ENCODE measurements at places on chromosomes 11 and 22. TPM values are rescaled to one million over a fixed set of nuclear protein-coding genes. Genes with fewer than 3 reads are reported as not detected.

The TALDO1 gene
- 295 TPM for total RNA-seq

The GAL gene
- total RNA-seq, result 2.0 TPM

GRCh38 chr22:24184057-24184798, 2.9 kb downstream of the SUSD2 start:
- no peak for DNase-seq

- no peak for DNase-seq
These were observed 2.8 kb downstream of the MYH9 start for GRCh38 chr22:36384766-36385481.

DNA sequence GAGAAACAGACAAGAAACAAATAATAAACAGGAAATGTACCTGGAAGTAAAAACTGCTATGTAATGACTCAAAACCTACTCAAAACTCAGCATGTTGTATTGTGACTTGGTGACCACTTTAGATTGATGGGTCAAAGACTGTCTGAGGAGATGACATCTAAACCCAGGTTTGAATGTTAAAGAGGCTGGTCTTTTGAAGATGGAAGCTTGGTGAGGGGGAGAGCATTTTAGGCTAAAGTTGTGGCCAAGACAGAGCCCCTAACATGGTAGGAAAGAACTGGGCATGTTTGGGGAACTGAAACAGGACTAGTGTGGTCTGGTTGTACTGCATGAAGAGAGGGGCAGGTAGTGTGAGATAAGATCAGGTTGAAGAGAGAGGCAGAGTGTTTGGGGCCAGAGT, 85.3 kb upstream of the MYO18B start:
- DNase-seq, result no peak

GRCh38 chr22:50602338-50602700, 1.7 kb downstream of the MAPK8IP2 start:
- no peak for DNase-seq

- DNase-seq, result no peak
These were observed 183.0 kb downstream of the MAML2 start for GRCh38 chr11:96159968-96160367.

- DNase-seq, result no peak
These were observed 36.2 kb downstream of the TRMU start for GRCh38 chr22:46371623-46372226.
